ENCODE measurements at places on chromosomes 3 and 15. TPM values are rescaled to one million over a fixed set of nuclear protein-coding genes. Genes with fewer than 3 reads are reported as not detected.

The ITGB5 gene
- total RNA-seq, result 61.5 TPM

The MESP2 gene
- 0.38 TPM for total RNA-seq

The LRTM1 gene
- total RNA-seq, result not detected

The CA12 gene
- 0.17 TPM for total RNA-seq

The SCAANT1 gene
- total RNA-seq, result not detected
